ENCODE measurements at places on chromosomes 7 and 10. TPM values are rescaled to one million over a fixed set of nuclear protein-coding genes. Genes with fewer than 3 reads are reported as not detected.

DNA sequence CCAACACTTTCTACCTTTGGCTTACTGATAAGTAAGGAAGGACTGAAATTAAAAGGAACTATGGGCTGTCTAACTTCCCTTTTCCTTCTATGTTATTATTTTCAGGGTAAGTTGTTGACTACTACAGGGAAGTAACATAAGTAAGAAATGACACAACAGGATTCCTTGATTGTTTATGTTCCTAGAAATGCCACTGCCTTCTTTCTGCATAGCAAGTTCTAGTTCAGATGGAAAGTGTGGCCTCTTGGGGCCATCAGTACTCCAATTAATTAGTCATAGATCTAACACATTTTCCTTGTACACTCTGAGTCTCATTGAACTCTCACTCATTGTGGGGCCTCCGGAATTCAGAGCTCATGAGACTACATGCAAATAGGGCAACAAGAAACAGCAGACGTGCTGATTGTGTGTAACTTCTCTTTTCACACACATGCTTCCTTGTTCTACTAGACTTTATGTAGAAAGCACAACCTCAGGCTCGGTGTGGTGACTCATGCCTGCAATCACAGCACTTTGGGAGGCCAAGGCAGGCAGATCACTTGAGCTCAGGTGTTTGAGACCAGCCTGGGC lies 35.3 kb upstream of the HIBADH start:
- no peak for DNase-seq

DNA sequence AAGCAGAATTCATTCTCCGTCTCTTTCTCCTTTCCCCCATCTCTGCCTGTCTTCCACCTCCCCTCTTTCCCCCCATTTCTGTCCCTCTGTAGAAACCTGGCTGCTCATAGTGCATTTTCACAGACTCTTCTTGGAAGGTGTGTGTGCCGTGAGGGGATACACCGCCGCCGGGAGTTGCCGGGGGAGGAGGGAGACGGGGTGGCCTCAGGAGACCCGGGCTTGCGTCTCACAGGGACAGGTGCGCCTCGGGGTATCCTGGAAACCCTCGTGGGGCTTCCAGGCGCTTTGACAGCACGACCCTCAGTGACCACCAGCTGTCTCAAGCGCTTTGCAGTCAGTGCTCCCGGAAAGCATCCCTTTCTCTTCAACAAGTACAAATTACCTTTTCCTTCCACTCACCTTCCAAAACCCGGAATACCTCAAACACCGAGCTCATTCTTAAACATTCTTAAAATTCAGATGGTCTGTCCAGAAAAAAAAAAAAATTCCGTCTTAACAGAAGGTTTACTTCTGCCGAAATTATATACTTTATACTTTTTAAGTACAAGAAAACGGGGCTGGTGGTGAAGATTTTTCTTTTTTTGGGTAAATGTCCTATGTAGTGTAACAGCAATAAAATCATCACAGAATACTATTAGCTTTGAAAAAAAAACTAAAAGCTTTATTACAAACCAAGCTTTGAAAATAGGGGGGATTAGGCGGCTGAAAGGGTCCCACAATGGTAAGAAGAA lies 8.2 kb downstream of the EMX2 start:
- DNase-seq: no peak

GRCh38 chr10:24926557-24926956 lies 25.8 kb downstream of the PRTFDC1 start:
- no peak for DNase-seq

GRCh38 chr7:155380976-155381851 lies 76.7 kb upstream of the EN2 start:
- DNase-seq: no peak

DNA sequence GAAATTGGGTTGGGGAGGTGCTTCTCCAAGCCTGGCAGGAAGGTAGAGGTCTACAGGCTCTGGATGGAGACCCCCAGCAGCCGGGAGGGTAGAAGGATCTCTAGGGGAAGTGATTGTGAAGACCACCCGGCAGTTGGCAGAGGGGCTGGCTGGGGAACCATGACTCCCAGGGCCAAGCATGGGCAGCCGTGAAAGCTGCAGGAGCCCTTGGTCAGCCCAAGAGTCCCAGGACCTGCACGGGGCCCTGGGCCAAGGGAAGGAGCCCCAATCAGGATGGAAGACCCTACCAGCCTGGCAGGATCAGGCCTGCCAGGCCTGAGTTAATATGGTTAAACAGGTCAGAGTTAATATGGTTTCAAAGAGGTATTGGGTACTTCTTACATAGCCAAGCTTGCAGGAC lies 126.3 kb upstream of the NANOS1 start:
- DNase-seq: no peak

- DNase-seq: no peak
Measured at GRCh38 chr10:76939933-76940468, 697.6 kb downstream of the KCNMA1 start.

DNA sequence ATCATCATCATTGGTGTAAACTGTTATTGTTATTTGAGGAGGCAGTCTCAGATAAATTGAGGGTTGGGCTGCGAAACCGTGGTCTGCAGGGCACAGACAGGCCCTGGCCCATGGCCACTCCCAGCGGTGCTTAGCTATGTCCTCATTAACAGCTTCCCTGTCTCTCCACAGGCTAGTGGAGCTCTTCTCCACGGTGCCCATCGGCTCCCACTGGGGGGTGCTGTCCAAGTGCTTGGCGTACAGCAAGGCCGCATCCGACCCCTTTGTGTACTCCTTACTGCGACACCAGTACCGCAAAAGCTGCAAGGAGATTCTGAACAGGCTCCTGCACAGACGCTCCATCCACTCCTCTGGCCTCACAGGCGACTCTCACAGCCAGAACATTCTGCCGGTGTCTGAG lies 21.6 kb downstream of the GPR26 start:
- no peak for DNase-seq

GRCh38 chr7:35723011-35723410 lies 28.1 kb upstream of the HERPUD2 start:
- no peak for DNase-seq

- no peak for DNase-seq
Measured at GRCh38 chr7:107471292-107472070, 1.6 kb downstream of the GPR22 start.

DNA sequence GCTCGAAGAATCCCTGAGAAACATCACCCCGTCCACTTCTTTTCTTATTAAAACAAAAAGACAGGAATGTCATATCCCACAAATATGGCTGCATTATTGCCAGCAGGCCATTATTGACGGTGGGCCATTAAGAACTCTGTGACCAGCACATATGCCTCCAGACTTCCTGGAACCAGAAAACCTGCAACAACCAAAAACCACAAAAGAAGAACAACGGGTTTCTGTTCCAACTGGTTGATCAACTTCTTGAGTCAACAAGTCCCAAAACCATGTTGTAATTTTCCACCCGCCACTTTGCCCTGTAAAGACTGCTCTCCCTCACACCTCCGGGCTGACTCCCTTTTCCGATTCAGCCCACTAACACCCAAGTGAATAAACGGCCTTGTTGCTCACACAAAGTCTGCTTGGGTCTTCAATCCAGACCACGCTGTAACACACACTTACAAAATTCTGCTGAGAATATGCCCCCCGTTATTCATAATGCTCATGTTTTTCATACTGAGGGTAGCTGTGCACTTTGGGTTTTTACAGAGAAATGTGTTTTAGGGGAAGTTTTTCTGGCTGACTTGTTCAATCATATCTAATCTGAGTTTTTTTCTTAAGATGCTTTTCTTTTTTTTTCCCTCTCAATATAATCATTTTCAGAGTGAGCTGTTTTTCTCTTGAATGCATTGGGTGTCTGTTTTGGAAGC lies 20.7 kb downstream of the ZNF107 start:
- DNase-seq: no peak

DNA sequence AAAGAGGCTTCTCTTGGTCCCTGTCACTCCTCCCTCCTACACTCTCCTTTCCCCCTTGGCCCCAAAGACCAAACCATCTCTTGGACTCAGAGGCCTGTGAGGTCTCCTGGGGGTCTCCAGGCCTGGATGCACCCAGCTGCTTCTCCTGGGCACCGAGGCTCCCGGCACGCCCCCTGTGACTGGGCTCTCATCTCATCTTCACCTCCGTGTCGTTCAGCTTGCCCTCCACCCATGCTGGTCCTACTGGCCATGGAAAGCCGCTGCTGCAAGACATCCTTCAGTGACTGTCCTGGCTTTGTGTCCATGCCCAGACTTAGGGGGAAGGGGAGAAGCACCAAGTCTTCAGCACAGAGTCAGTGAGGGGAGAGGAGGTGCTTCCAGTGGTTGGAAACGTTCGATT lies 141.4 kb upstream of the RET start:
- DNase-seq: no peak

DNA sequence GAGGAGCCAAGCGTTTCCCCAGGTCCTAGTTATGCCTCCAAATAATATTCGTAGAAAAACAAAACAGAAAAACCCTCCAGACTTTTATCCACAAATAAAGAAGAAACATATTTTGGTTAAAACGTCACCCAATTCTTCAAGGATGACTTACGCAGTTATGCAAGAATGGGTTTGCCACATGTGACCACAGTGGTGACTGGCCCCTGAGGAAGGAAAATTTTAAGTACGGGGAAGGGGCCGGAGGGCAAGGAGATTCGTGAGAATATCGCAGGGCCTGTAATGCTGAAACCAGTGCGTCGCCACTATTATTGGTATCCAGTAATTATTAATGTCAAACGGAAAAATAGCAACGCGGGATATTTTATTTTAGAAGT lies 537 bp upstream of the MRPS24 start:
- peak; percentile 20 for DNase-seq

- no peak for DNase-seq
Measured at GRCh38 chr10:7577579-7577978, 89.2 kb downstream of the ITIH5 start.

- no peak for DNase-seq
Measured at GRCh38 chr7:130950741-130951140, 216.7 kb upstream of the KLF14 start.

DNA sequence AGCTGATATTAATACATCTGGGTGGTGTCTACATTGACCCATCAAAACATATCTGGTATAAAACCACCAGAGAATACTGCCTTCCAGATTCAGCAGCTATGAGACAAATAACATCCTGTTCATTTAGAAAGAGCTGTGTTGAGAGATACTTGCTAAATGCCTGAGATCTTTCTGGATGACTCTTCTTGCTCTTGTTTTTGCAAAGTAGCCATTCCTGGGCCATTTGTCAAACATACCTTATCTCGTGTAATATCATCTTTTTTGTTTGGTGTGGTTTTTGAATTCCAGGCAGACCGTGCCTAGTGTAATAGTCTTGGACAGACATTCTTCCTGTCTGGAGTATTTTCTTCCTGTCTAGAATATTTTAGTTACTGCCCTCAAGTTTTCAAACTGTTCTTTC lies 74.7 kb upstream of the PRR15 start:
- no peak for DNase-seq

- DNase-seq: no peak
Measured at GRCh38 chr10:103691267-103691666, 164.1 kb downstream of the SH3PXD2A start.

GRCh38 chr10:13213163-13213562 lies 21.0 kb downstream of the UCMA start:
- no peak for DNase-seq

GRCh38 chr10:116110736-116111135 lies 162.3 kb downstream of the GFRA1 start:
- DNase-seq: no peak

DNA sequence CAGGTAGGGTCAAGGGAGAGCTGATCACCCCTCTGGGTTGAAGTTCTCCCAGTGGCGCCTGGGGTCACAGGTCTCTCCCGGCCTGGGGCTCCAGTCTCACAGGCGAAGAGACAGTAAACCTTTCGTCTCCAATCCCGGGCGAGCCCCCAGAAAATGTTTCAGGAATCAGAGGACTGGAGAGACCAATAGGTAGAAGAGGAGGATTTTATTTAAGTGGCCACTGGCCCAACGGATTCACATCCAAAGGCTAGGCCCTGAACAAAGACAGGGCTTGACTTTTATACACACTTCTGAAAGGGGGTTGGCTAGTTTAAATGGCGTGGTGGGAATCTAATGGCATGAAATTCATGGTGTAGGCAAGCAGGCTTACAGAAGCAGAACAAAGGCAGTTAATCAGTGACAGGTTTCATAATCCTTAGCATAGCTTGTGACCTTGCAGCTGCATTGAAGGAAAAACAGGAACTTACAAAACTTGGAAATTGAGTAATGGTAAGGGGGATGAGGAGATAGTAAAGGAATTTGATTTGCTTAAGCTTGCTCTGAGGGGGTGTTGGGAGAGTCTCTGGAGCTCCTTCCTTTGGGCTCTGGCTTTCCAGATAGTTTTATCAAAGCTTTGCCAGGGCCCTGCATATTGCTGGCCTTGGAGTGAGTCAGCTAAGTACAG lies 105.5 kb downstream of the TRIM24 start:
- no peak for DNase-seq

GRCh38 chr10:13971601-13972475 lies 358.9 kb downstream of the FRMD4A start:
- no peak for DNase-seq

TUBB8 gene
- 1.4 TPM for polyA plus RNA-seq

CLDN3 gene
- 1.8 TPM for polyA plus RNA-seq

OR2A42 gene
- polyA plus RNA-seq: 1.1 TPM

PON1 gene
- 1.0 TPM for polyA plus RNA-seq

OR6B1 gene
- not detected for polyA plus RNA-seq

SLIT1 gene
- polyA plus RNA-seq: 4.3 TPM

SLC13A4 gene
- 3.0 TPM for polyA plus RNA-seq
